ENCODE measurements at places on chromosomes 6 and 20. TPM values are rescaled to one million over a fixed set of nuclear protein-coding genes. Genes with fewer than 3 reads are reported as not detected.

Gene CAGE1
- total RNA-seq, result not detected

GRCh38 chr20:59845472-59845871 lies 88.0 kb downstream of the SYCP2 start:
- no peak for DNase-seq

GRCh38 chr6:31567531-31568370 lies 4.3 kb upstream of the LTA start:
- DNase-seq, result no peak

DNA sequence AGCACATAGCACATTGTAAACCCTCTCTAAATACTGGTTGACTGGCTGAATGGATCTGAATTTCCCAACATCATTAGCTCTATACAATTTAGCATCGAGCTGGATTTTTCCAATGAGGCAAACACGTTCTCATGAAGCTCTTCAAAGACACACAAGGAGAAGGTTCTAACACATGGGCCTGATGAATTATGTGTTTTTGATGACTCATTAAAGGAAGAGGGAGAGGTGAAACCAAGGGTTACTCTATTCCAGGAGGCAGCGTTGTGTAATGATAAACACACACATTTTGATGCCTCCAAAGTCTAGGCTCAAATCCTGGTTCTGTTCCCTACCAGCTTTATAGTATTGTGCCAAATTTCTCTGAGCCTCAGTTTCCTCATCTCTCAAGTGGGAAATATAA lies 84.3 kb downstream of the PFDN4 start:
- DNase-seq, result peak; percentile 30

DNA sequence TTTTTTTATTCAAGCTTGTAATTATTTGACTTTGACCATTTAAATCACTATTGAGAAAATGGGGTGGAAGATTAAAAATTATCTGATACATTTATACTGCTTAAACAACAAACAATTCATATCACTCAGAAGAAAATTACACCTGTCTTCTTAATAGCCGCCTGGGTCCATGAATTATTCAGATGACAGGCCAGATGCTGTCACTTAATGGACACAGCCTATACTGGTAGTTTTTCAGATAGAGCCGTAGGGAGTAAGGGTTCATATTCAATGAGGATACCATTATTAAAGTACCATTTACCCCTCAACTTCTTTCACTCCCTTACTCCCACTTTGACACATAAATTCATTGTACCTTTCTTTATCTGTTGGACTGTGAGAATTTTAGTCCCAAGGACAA lies 1193.4 kb upstream of the MAP3K7 start:
- DNase-seq, result no peak

GRCh38 chr6:195861-196360 lies 96.4 kb upstream of the DUSP22 start:
- DNase-seq, result peak; percentile 46

DNA sequence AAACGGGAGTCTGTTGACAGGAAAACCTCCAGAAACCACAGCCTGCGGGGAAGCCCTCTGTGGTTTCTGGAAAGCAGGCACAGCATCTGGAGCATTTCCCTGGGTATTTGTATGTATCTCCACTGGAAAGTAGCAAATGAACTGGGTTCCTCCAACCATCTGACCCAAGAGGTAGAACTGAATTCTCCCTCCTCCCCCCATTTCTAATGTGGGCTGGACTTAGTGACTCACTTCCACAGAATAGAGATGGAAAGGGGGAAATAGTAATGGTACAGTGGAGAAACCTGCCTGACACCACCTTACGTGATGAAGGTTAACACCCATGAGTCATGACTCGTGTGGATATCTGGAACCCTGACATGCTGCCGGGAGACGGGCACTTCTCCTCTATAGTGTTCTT lies 51.9 kb upstream of the XRN2 start:
- peak; percentile 79 for DNase-seq

DNA sequence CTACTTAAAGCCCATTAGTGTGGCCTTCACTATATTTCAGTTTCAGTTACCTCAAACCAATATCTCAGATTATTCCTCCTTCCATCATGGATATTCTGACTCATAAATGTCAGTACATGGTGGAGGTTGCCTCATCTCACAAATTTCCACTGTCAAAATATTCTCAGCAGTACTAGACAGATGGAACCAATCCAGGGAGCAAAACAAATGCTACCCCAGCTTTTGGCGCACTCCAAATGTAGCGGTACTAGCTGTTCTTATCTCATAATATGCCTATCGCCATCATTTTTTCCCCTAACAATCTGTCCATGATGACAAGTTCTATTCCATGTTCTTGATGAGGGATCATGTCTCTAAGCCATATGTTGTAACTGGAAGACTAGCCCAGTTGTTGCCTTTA lies 1026.1 kb downstream of the KIF16B start:
- DNase-seq, result no peak

- DNase-seq, result no peak
Measured at GRCh38 chr20:54110041-54110440, 39.6 kb upstream of the BCAS1 start.

Measured in A172 (cell line).